ENCODE measurements at places on chromosomes 7 and 10.

GRCh38 chr7:34165466-34165865 is 260.1 kb downstream of the BMPER start:
- DNase-seq, result no peak

DNA sequence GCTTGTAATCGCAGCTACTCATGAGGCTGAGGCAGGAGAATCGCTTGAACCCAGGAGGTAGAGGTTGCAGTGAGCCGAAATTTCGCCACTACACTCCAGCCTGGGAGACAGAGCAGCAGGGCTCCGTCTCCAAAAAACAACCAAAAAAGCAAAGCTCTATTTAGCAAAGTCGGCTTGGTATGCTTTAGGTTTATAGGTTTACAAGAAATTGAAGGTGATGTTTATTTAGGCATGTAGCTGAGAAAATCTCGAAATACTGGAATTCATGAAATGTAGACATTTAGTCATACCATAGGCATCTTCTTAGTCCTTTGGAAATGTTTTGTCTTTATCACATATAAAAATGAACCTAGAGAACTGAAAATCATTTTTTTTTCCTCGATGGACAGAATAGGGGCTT is 453.8 kb upstream of the ANKRD30A start:
- DNase-seq, result no peak

GRCh38 chr7:5689118-5689517 is 92.3 kb downstream of the RNF216 start:
- DNase-seq, result no peak

- no peak for DNase-seq
Observed at GRCh38 chr10:3323865-3324498, 151.4 kb upstream of the PITRM1 start.

Measured in WERI-Rb-1 (cell line).